ENCODE measurements at places on chromosomes 13 and 19. TPM values are rescaled to one million over a fixed set of nuclear protein-coding genes. Genes with fewer than 3 reads are reported as not detected.

SYNGR4 gene
- polyA plus RNA-seq: not detected

ARL11 gene
- 0.32 TPM for polyA plus RNA-seq

ZNF442 gene
- polyA plus RNA-seq: 0.84 TPM

ZNF814 gene
- 13.0 TPM for polyA plus RNA-seq

LIN7B gene
- 33.4 TPM for polyA plus RNA-seq

NLRP9 gene
- polyA plus RNA-seq: not detected

PDS5B gene
- 5.5 TPM for polyA plus RNA-seq

- peak; percentile 69 for DNase-seq
Measured at GRCh38 chr19:48724796-48725753, 5.5 kb upstream of the MAMSTR start.

DNA sequence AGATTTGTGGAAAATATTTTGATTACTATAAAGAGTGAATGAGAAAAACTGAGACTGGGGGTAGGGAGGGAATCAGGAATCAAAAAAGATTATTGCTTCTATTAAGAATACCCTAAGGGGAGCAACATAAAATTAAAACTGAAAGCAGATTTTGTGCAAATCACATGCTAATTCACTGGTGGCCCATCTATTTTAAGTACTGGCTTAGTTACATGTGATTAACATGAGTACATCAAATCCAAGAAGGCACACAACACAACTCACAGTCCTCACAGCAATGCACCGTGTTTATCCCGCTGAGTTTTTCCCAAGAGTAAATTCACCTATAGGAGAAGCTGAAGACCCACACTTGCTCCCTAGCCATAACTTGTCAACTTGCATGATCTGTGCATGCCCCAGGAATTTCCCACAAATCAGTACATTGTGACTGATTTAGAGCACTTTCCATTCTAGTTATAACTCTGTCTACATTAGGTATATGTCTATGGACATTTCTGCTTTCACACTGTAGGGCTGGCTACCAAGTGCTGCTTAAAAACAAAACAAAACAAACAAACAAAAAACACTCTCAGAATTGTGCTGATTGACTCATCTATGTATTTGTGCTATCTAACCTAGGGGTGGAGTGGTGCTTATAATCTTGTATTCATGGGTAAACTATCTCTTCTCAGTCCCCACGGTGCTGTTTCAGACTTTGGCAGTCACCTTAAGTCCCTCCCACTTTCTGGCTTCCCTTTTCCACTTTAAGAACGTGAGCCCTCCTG lies 24.3 kb downstream of the AMER2 start:
- no peak for DNase-seq

DNA sequence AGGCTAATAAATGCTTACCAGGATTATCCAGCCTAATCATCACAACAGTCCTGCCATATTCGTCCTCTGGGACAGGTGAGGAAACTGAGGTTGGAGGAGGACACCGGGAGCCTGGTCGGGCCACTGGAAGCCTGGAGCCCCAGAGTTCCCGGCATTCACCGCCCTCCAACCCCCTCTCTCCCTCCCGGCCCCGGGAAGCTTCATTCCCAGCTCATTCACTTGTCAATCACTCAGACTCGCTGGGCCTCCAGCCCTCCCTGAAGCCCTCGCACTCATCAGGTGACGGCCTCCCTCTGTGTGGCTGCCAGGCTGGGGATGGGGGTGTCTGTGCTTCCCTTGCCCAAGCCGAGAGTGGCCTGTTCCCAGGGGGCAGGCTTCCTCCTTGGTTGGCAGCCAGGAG lies 22.5 kb upstream of the ZNF99 start:
- no peak for DNase-seq

GRCh38 chr19:19342086-19343015 lies 21.7 kb downstream of the MAU2 start:
- DNase-seq: peak; percentile 56

- DNase-seq: no peak
Measured at GRCh38 chr19:20209051-20209450, 42.0 kb downstream of the ZNF486 start.

DNA sequence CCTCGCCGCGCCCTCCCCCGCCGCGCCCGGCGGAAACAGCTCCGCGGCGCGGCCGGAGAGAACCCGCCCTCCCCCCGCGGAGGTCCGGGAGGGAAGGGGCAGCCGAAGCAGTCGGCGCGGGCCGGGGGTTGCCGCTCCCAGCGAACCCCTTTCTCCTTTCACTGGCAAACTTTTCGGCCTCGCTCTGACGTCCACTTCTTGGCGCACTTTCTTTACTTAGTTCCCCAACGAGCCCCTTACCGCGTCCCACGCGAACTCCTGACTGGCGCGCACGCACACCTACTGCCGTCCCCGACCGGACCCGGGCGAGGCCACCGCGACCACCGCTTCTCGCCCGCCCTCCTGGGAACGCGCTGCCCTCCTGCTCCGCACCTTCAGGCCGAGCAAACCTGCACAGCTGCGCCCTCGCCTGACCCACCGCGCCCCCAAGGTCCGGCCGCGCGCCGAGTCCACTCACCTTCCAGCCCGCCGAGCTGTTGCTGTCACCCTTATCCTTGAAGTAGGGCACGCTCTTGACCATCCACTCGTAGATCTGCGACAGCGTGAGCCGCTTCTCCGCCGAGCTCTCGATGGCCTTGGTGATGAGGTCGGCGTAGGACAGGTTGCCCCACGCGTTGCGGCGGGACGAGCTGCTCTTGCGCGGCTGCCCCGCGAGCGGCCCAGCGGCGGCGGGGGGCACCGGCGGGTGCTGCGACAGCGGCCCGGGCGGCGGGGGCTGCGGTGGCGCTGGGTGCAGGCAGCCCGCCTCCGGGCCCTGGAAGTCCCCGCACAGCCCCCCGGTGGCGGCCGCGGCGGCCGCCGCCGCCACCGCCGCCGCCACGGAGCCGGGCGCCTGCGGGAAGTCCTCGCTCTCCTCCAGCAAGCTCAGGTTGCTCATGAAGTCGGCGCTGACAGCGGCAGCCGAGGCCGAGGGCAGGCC lies 1.1 kb downstream of the FOXO1 start:
- DNase-seq: peak; percentile 39

- DNase-seq: no peak
Measured at GRCh38 chr13:68264692-68265091, 1034.6 kb upstream of the PCDH9 start.

DNA sequence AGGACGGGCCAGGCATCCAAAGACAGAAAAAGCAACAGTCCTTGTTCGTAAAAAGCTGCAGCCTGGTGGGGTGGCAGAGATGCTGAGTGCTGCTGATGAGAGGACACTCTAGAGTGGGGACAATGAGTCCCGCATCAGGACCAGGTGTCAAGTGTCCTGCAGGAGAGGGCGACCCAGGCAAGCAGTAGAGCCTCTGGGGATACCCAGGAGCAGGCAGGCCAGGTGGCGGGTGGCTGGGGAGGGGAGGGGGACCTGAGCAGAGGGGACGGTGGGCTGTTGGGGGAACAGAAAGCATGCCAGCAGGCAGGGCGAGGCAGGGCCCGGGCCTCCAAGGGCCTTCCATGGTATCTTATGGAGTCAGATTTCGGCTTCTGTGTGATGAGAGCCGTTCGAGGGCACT lies 35.8 kb downstream of the GGACT start:
- DNase-seq: no peak

GRCh38 chr13:37546087-37546486 lies 52.5 kb downstream of the POSTN start:
- DNase-seq: no peak

GRCh38 chr13:28560612-28561011 lies 65.7 kb upstream of the FLT1 start:
- DNase-seq: no peak

- no peak for DNase-seq
Measured at GRCh38 chr19:6126335-6126974, 9.0 kb upstream of the ACSBG2 start.

- DNase-seq: no peak
Measured at GRCh38 chr13:101988140-101988539, 413.7 kb downstream of the FGF14 start.

DNA sequence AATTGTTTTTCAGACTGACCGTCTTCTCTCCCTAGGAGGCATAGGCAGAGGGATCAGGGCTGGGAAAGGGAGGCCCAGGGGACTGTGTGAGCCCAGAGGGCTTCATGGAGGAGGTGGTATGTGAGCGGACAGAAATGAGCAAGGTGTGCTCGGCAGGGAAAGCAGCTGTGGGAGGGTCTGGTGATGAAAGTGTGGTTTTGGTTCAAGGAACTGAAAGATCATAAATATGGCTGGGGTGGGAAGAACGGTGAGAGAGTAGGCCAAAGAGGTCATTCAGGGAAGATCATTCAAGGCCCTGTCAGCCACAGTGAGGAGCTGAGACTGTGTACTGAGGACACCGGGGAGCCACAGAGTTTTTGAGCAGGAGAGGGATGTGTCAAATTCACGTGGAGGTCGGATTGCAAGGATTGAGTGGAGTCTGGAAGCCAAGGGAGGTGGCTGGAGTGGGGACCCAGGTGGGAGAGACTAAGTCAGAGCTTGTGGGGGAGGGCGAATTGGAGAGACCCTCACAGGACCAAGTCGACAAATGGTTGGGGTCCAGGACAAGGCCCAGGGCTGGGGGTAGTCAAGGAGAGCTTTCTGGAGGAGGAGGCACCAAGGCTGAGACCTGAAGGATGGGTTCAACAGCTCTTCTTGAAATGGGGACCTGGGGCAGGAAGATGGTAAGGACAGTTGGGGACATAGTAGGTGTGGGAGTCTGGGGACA lies 7.6 kb downstream of the PLD3 start:
- DNase-seq: no peak

DNA sequence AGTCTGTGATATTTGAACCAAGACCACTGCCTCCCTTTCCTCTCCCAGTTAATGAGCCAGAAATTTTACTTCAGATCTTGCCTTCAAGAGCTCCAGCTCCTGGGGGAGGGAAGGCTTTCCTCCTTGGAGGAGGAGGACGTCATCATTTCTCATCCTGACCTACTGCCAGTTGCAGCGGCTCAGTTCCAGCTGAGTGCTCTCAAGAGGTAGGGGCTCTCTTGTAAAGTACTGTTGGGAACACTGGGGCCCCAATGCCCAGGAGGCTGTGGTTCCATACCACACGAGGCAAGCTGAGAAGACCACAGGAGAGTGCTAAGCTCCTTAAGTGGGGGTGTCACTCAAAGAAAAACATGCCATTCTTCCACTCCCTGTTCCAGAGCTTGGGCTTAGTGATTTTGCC lies 36.2 kb downstream of the METTL21C start:
- DNase-seq: no peak
